ENCODE measurements at places on chromosomes 7 and 10.

DNA sequence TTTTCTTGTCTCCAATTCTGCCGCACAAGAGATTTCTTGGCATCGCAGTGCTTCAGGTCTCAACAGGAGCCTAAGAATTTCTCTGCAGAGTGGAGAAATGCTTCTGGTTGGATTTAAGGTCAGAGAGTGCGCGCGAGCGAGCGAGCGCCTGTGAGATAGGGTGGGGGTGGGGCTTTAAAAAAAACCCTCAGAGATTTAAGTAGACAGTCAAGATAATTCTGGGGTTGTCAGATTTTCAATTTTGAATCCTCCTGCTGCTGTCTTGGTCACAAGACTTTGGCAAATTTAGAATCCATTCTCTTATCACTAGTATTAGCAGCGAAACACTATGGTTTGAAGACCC is 49.7 kb downstream of the CPEB3 start:
- peak; percentile 44 for DNase-seq

DNA sequence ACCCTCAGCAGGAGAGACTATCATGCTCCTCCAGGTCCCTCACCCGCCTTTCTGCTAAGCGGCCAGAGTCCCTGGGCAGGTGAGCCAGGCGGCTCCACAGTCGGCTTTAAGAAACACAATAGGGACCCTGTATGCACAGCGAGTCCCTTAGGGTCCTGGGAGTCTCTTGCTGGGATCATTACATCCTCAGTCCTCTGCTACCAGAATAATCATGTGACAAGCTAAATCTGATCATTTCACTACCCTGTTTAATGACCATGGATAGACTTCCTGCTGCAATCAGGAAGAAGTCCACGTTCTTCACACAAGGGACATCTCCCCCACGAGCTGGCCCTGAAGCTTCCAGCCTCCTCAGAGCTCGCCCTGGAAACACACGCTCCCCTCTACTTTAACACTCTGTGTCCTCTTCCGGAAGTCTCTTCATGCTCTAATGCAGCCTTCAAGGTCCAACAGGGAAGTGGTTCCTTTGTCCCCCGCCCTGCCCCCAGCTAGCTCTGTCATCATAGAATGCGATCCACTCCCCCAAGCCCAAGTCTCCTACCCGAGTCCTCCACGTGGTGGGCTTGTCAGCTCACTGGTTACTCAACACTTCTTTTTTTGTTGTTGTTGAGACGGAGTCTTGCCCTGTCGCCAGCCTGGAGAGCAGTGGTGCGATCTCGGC is 101.5 kb downstream of the RNF216 start:
- DNase-seq, result peak; percentile 88

DNA sequence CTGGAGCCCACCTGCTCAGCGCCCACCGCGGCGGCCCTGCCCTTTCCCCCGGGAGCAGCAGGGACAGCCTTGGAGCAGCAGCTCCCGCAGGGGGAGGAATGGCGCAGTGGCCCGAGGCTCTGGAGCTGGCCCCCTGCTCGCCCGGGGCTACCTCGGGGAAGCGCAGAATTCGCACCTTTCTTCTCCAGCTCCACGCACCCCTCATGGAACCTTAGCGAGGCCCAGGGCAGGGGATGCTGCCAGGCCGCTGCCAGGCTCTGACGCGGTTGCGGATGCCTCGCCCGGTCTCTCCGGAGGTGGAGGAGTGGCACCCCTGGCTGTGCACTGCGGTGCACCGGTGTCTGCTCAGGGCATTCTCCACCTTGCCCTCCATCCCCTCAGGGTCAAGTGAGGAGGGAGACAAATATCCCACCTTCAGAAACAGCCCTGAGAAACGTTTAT is 84.9 kb upstream of the MKI67 start:
- no peak for DNase-seq

- DNase-seq, result no peak
Observed at GRCh38 chr7:39952803-39953202, 2.7 kb downstream of the CDK13 start.

DNA sequence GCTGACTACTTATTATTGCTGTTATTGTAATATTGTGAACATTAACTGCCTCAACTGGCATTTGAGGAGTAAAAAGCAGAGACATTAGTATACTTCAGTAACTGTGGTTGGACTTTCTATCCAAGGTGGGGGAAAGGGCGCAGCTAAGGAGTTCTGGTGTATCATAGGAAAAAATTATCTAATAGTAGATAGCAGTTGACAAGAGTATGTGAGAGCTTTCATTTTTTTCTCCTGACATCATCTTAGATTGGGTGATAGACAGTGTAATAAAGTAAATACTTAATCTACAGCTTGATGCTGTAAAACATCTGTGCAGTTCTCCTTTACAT is 68.9 kb downstream of the PHTF2 start:
- no peak for DNase-seq

DNA sequence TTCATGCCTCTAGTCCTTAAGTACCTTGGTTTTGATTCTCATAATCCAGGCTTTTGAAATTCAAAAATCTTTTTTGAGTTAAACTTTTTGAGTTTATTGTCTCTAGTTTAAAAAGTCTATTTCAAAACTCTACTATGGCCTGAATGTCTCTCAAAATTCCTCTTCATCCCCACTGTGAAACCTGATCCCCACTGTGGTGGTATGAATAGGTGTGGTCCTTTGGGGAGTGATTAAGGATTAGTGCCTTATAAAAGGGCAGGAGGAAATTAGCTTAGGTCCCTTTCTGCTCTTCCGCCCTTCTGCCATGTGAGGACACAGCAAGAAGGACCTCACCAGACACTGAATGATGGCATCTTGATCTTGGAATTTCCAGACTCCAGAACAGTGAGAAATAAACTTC is 44.1 kb upstream of the JAZF1 start:
- DNase-seq, result no peak

GRCh38 chr10:91901784-91902677 is 7.3 kb downstream of the FGFBP3 start:
- DNase-seq, result peak; percentile 97

GRCh38 chr7:69620650-69621049 is 22.4 kb downstream of the AUTS2 start:
- no peak for DNase-seq

DNA sequence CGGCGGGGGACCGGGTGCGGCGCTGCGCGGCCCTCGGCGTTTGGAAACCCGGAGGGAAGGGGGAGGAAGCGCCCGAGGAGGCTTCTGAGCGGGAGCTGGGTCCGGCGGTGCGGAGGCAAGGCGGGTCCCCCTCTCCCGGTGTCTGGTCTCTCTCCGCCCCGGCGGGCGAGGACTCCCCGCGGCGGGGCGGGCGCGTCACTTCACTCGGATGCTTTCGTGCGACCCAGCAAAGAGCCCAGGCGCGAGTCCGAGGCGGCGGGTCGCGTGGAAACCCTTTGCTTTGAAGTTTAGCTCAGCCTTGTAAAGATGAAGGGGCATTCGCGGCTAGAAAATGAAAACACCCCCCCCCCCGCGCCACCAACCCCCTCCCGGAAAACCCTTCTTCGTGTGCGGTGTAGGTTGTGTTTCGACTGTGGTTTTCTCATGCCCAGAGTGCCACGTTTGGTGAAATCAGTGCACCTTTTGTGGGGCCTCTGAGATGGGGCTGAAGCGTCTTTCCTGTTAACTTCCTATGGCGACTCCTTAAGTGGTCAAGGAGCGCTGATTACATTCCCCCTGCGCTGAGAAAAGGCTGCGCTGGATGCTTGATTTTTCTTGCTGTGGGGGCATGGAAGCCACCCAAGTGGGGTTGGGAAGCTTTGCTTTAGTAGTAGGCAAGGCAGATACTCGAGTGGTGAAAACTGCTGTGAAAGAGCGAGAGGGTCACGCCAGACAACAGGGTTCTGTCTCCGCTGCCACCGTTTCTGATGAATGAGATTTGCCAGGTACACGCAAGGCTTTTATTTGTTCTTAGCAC is 876 bp downstream of the GNAI1 start:
- DNase-seq, result no peak

GRCh38 chr7:140525743-140526142 is 46.4 kb upstream of the MKRN1 start:
- no peak for DNase-seq

DNA sequence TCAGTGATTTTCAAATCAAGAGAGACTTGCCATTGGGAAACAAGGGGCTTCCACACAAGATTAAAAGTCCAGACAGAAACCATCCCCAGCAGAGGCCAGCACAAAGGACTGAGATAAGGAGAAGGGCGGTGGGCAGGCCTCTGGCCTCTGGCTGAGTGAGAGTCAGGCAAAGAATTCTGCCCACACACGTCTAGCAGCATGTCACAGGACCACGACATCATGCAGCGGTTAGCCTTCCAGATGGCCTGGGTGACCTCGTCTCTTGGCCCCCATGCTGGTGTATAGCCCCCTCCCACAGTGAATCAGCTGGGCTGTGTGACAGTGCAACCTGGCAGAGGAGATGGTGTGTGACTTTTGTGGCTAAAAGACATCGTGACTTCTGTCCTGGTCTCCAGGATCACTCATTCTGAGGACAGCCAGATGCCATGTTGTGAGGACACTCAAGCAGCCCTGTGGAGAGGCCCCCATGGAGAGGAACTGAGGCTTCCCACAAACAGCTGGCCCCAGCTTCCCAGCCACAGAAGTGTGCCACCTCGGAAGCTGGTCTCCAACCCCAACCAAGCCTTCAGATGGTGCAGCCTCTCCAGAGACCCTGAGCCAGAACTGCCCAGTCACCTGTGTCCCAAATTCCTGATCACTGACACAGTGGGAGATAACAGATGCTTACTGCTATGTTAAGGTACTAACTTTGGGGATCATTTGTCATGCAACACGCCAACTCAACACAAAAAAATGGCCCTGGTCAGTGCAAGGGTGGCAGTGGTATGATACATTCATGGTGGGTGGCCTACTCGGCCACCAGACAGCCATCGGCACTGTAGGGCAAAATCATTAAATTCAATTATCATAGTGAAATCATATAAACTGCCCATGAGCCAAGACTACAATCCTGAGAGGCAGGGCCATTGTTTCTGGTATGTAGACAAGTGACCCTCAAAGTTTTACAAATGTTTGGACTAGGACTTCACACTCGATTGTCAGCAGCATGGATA is 73.2 kb downstream of the TNS3 start:
- no peak for DNase-seq

GRCh38 chr7:96330193-96330592 is 8.3 kb upstream of the SLC25A13 start:
- no peak for DNase-seq

- peak; percentile 21 for DNase-seq
Observed at GRCh38 chr7:112882511-112882910, 92.3 kb upstream of the TMEM168 start.

GRCh38 chr10:110914431-110914830 is 4.5 kb downstream of the BBIP1 start:
- no peak for DNase-seq

DNA sequence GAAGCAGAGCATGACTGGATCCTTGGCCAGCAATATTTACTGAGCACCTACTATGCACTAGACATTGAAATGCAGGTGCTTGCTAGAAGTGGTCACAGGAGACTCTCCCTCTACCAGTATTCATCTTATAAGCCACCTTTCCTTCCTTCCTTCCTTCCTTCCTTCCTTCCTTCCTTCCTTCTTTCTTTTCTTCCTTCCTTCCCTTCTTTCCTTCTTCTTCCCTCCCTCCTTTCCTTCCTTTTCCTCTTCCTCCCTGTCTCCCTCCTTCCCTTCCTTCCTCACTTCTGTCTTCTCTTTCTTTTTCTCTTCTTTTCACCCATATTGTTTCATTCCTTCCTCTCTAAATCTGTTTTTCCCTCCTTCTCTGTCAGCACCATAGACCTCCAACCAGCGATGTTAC is 47.3 kb upstream of the TCF7L2 start:
- no peak for DNase-seq

DNA sequence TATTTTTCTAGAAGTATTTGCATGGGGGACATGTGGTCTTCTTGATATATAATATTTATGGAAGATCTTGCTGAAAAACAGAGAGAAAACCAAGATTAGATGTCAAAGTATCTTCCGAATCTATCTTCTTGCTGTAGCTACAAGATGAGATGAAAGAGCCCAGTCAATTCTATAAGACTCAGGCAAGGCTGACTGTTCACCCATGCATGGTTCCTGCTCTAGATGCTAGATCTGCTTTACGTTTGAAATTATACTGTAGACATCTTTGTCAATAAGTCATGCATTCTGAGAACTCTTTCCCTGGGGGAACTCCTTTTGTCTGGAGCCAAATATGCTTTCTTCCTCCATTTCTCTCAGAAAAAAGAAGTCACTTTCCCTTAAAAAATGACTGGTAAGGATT is 1292.0 kb downstream of the XPNPEP1 start:
- DNase-seq, result no peak

- peak; percentile 39 for DNase-seq
Observed at GRCh38 chr7:6639627-6640026, 2.5 kb downstream of the ZNF316 start.

- peak; percentile 17 for DNase-seq
Observed at GRCh38 chr10:16799621-16800020, 17.6 kb downstream of the RSU1 start.

GRCh38 chr10:123148414-123149161 is 652 bp downstream of the HMX2 start:
- peak; percentile 24 for DNase-seq

DNA sequence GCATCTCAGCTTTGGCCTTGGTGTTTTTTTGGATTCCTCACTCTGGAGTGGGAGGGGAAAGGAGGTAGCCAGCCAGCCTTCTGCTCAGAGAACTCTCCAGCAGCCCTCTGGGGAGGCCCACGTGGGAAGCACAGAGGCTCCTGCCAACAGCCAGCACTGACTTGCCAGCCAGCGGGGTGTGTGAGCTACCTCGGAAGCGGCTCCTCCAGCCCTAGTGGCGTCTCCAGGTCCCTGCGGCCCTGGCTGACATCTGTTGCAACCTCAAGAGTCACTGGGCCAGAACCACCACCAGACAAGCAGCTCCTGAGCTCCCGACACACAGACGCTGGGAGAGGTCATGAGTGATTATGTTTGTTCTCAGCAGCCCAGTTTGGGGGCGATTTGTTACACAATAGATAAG is 180.2 kb upstream of the FZD8 start:
- DNase-seq, result peak; percentile 1

- peak; percentile 70 for DNase-seq
Observed at GRCh38 chr7:7176406-7177043, 5.8 kb upstream of the C1GALT1 start.

GRCh38 chr7:155778349-155778748 is 33.9 kb downstream of the SHH start:
- no peak for DNase-seq

DNA sequence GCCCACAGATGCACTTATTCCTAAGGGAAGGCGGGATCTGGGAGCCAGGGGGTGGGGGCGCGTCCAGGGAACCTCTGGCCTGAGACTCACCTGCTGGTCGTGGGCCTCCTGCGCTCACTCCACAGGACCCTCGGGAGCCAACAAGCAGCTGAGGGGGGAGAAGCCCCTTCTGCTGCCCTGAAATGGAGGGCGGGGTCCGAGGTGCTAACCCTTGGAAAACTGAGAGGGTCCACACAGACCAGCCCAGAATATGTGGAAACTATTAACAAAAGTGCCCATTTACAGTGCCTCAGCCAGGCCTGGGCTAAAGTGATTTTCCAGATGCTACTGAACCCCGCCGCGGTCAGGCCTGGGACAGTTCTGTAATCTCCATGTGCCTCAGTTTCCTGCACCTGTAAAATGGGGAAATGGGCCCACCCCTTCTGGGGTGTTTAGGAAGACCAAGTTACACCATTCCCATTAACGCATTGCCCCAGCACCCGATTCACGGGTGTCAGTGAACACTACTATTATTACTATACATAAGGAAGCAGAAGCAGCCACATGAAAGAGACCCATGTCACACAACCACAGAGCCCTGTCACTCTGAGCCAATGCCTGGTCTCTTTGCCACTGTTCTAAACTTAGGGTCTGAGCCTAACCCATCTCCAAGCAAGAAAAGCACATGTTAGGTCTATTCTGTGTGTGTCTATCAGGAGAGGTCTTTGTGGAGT is 630 bp upstream of the VSTM4 start:
- no peak for DNase-seq

GRCh38 chr10:88647061-88647615 is 17.1 kb upstream of the LIPF start:
- peak; percentile 17 for DNase-seq

Measured in NB4 (cell line).